Left ventricle myocardium inferior (tissue), 1 donor: ENCODE measurements at places on chromosomes 5 and 9. TPM values are rescaled to one million over a fixed set of nuclear protein-coding genes. Genes with fewer than 3 reads are reported as not detected.

Gene ZBTB5
- 4.9 TPM for total RNA-seq

GRCh38 chr5:2701592-2701991 is 49.9 kb downstream of the IRX2 start:
- H3K36me3 ChIP-seq = no peaks in the 10 kb centered on the region
- H3K27me3 ChIP-seq = peaks cover 80% of the 10 kb centered on the region
- H3K27ac ChIP-seq = no peak overlapping the region
- H3K4me3 ChIP-seq = no peak overlapping the region
- no peaks in the 10 kb centered on the region for H3K4me1 ChIP-seq

Gene SKP1
- 506 TPM for total RNA-seq

DNA sequence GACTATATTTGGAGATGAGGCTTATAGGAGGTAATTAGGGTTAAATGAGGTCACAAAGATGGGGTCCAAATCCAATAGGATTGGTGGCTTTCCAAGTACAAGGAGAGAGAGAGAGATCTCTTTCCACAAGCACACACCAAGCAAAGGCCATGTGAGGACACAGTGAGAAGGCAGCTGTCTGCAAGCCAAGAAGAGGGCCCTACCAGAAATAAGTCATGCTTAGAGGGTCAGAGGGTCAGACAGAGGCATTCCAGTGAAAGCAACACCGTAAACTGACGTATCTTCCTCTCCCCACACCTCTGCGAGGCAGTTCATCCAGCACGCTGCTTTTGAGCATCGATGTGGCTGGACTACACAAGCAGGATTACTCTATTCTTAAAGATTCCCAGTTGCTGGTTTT is 87.9 kb downstream of the SLC1A3 start:
- DNase-seq = no peak
- peaks cover 52% of the 10 kb centered on the region for H3K4me1 ChIP-seq
- H3K36me3 ChIP-seq = no peaks in the 10 kb centered on the region
- H3K27me3 ChIP-seq = peaks cover 6% of the 10 kb centered on the region

DNA sequence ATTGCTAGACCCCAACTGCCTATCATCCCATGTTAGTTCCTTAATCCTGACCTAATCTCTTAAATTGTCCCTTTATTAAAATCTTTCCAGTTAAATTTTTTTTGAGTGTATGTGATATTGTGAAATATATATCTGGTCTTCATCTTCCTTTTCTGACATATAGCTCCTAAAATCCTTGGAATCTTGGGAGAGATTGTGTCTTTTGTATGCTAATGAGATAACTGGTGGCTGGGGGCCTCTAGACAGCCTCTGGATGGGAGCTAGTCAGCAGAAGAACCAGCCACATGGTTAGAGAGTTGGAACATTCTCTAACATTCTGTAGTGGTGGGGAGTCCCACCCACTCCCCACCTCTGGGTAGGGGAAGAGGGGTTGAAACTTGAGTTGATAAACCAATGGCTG is 3.7 kb upstream of the CCL19 start:
- DNase-seq = no peak
- no peaks in the 10 kb centered on the region for H3K36me3 ChIP-seq
- no peak overlapping the region for H3K27ac ChIP-seq

GRCh38 chr9:76369583-76369982 is 24.6 kb downstream of the RFK start:
- H3K36me3 ChIP-seq = no peaks in the 10 kb centered on the region
- no peak overlapping the region for H3K27ac ChIP-seq
- H3K4me1 ChIP-seq = peaks cover 30% of the 10 kb centered on the region
- H3K27me3 ChIP-seq = no peaks in the 10 kb centered on the region
- H3K4me3 ChIP-seq = no peak overlapping the region

- peaks cover 73% of the 10 kb centered on the region for H3K36me3 ChIP-seq
- H3K27ac ChIP-seq = no peak overlapping the region
- no peak for DNase-seq
- H3K4me3 ChIP-seq = no peak overlapping the region
- H3K27me3 ChIP-seq = no peaks in the 10 kb centered on the region
- no peaks in the 10 kb centered on the region for H3K4me1 ChIP-seq
Measured at GRCh38 chr9:123011380-123011779, 22.1 kb upstream of the GPR21 start.

Gene SAXO1
- 0.03 TPM for total RNA-seq

Gene PCDHB14
- 1.9 TPM for total RNA-seq

DNA sequence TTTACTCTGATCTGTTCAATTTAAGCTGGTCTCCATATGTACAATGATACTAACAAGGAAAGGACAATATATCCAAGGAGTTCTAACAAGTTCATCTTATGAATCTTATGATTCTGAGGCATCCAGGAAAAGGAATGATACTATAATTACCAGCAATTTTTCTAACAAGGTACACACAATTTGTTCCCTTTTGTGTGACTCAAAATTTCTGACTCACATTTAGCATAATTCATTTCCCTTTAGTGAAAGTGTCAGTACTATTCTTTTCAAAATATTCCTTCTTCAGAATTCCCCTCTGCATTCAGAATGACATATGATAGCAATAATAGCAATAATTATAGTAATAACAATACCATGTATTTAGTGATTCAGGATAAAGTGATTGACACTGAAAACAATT is 594.8 kb downstream of the DMRTA1 start:
- no peak for DNase-seq
- no peaks in the 10 kb centered on the region for H3K36me3 ChIP-seq
- H3K27me3 ChIP-seq = no peaks in the 10 kb centered on the region
- H3K4me1 ChIP-seq = no peaks in the 10 kb centered on the region
- no peak overlapping the region for H3K27ac ChIP-seq

Gene RAD1
- total RNA-seq = 28.2 TPM

- no peak overlapping the region for H3K4me3 ChIP-seq
- H3K27ac ChIP-seq = no peak overlapping the region
- no peak for DNase-seq
- peaks cover 72% of the 10 kb centered on the region for H3K27me3 ChIP-seq
- H3K4me1 ChIP-seq = no peaks in the 10 kb centered on the region
Measured at GRCh38 chr5:174457141-174457678, 267.2 kb upstream of the MSX2 start.

Gene MXD3
- total RNA-seq = 2.3 TPM
